Large intestine (tissue), 12 donors: ENCODE measurements at places on chromosomes 1 and 21.

GRCh38 chr21:35417762-35418161, 368.7 kb upstream of the RUNX1 start:
- no peak for DNase-seq

GRCh38 chr21:16404776-16405175, 675.0 kb downstream of the USP25 start:
- DNase-seq = no peak

GRCh38 chr1:202058001-202058908, 47.9 kb downstream of the ELF3 start:
- peak; percentile 50 for DNase-seq

- DNase-seq = no peak
Measured at GRCh38 chr1:116292929-116293725, 79.9 kb upstream of the ATP1A1 start.

- DNase-seq = no peak
Measured at GRCh38 chr1:233859446-233859845, 45.0 kb upstream of the SLC35F3 start.

- DNase-seq = peak; percentile 66
Measured at GRCh38 chr1:151540982-151541377, 871 bp downstream of the TUFT1 start.

DNA sequence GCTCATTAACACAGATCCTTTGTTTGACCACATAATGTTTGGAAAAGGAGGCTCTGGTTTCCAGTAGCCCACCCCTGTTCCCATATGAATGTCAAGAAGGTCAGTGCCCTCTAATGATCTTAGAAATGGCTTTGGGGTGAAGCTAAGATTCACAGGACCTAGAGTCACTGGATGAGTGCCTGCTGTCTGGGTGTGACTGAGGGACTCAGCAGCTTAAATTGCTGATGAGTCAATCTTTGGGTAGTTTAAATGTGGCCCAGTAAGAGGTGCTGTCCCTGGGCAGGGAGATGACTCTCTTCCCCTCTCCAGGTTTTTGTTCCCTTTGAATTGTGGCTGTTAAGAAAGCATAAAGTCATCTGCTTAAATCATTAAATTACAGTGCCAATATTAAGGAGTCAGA, 50.6 kb downstream of the L1TD1 start:
- DNase-seq = no peak

GRCh38 chr1:10181154-10181553, 29.2 kb upstream of the KIF1B start:
- DNase-seq = no peak

- DNase-seq = no peak
Measured at GRCh38 chr1:158037866-158038359, 44.5 kb downstream of the KIRREL1 start.

GRCh38 chr1:1236176-1236763, 4.2 kb downstream of the B3GALT6 start:
- peak; percentile 18 for DNase-seq

- DNase-seq = peak; percentile 95
Measured at GRCh38 chr1:1471389-1472052, at the start of gene ATAD3B. ATAD3B (plus strand) TSS chr1:1471765; CDS start chr1:1471885, 120 bp downstream.

GRCh38 chr1:81799939-81800694, 617 bp upstream of the ADGRL2 start:
- DNase-seq = peak; percentile 90

DNA sequence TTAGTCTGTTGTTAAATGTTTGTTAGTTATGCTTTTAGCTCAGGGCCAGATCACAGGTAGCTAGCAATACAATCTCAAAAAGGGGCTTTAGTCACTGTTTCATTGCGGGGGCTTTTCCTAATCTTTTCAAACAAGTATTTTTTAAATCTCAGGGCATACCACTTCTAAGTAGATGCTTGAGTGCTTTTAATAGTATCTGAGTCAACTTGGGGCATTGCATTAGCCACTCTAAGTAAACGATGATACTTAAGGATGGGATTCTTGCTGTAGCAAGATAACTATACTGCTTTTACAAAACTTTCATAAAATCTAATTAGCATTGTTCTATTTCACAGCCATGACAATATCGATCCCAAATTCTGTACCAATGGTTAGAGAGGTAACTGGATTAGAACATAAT, 11.6 kb downstream of the CDC42BPA start:
- DNase-seq = no peak

DNA sequence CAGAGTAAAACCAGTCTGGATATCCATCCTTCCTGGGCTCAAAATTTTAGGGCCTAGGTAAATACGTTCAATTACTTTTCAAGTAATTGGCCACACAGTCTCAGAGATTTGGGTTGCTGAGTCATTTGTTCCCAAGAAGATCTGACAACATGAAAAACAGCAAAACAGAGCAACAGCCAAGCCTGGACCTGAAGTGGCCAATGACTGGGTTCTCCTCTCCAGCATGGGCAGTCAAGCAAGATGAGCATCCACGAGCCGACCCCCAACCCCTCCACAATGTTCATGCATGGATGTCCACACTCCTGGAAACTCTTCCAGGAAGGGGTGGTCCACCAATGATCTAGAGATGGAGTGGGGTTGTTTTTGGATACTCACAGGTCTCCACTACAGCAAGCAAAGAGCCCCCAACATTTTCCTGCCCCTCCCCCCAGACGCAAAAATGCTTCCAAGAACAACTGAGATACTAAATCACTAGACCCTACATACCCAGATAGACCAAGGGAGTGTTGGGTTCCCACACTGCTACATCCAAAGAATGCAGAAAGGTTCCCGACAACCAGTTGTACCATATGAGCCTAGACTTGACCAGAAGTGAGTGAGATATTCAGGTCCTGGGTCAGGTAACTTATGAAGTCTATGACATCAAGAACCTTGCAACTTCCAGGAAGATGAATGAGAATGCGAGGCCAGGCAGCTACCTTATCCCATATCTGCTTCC, 73.0 kb downstream of the CD46 start:
- DNase-seq = no peak

DNA sequence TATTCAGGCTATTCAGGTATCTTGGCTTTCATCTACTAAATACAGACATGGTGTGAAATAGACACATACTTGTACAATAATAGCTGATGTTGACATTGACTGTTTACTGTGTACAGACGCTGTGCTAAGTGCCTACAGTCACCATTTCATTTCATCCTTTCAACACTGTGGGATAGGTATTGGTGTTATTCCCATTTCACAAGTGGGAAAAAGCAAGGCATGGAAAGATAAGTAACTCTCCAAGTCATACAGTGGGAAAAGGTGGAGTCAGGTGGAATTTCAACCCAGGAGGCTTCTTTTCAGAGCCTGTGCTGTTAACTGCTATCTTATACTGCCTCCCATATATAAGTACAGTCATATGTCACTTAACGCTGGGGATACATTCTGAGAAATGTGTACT, 49.6 kb upstream of the ATP1A1 start:
- DNase-seq = peak; percentile 89

- DNase-seq = no peak
Measured at GRCh38 chr21:32565856-32566465, 19.4 kb downstream of the TCP10L start.

DNA sequence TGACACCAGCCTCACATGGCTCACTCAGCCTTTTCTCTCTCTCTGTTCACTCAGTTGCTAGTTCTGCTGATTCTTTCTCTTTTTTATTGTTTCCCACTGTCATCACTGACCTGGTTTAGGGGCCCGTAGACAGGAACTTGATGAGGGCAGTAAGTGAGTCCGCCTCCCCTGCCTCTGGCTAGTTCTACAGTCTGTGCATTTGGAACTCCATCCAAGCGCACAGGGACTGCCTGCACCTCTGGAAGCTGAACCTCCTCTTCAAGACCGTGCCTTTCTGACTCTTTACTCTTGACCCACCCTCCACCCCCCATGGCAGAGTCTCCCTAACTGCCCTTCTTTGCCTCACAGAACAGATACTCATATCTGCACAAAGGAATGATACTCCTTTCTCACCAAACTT, 4.2 kb downstream of the TENT5C start:
- DNase-seq = no peak

DNA sequence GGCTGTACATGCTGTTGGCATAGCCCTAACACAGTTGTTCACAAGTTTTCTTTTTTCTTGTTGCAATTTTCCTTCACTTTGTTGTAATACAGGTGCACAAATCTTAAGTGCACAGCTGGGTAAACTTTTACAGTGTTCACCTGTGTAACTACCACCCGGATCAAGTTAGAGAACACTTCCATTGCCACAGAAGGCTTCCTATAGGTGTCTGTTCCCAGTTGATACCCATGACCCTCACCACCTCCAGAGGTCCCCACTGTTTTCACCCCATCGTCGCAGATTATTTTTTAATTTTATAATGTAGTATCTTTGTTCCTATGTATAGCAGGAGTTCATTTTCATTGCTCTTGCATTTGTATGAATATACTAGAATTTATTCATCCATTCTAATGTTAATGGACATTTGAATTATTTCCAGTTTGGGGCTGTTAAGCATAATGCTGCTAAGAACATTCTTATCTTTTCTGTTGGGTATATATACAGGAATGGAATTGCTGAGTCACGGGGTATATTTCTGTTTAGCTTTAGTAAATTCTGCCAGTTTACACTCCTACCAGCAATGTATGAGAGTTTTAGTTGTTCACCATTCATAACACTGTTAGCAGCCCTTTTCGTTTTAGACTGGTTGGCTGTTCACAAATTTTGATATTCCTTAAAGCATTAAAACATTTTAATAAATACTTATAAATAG, 16.4 kb downstream of the SPRTN start:
- no peak for DNase-seq

GRCh38 chr1:209387271-209387968, 196.1 kb upstream of the CAMK1G start:
- DNase-seq = no peak

DNA sequence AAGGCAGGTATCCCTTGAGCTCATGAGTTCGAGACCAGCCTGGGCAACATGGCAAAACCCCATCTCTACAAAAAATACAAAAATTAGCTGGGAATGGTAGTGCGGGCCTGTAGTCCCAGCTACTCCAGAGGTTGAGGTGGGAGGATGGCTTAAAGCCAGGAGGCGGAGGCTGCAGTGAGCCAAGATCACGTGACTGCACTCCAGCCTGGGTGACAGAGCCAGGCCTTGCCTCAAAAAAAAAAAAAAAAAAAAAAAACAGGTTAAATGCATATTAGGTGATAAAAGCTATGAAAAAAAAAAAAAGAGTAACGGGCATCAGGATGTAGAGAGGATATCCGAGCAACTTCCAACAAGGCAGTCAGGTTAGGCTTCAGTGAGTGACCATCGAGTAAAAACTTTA, 2.8 kb upstream of the SRRM1 start:
- DNase-seq = peak; percentile 30

GRCh38 chr1:47975302-47975921, 21.8 kb downstream of the TRABD2B start:
- no peak for DNase-seq

- no peak for DNase-seq
Measured at GRCh38 chr1:107225706-107226105, 84.9 kb downstream of the NTNG1 start.

DNA sequence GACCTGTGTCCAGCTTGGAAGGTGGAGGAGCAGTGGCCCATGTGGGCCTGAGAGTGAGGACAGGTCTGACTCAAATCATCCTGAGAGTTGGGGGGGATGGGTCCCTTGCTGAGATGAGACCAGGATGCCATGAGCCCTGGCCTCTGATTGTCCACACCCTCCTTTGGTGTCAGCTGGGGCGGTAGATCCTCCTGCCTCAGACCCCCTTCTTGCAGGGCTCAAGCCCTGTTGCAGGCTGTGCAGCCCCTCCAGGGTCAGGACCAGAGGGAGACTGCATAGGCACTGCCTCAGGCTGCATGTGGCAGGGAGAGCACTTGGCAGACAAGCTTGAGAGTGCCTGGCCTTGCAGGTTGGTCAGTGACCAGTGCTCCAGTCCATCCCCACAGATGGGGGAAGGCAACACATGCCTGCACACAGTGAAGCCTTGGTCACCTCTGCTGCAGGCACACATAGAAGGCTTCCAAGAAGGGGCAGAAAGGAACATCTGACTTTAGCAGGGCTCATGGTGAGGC, 82.2 kb upstream of the ACTRT2 start:
- DNase-seq = no peak

- no peak for DNase-seq
Measured at GRCh38 chr1:228210076-228210651, 2.3 kb downstream of the OBSCN start.

GRCh38 chr1:158071138-158071537, 77.7 kb downstream of the KIRREL1 start:
- DNase-seq = no peak

GRCh38 chr1:221963742-221964141, 221.9 kb upstream of the DUSP10 start:
- DNase-seq = no peak

DNA sequence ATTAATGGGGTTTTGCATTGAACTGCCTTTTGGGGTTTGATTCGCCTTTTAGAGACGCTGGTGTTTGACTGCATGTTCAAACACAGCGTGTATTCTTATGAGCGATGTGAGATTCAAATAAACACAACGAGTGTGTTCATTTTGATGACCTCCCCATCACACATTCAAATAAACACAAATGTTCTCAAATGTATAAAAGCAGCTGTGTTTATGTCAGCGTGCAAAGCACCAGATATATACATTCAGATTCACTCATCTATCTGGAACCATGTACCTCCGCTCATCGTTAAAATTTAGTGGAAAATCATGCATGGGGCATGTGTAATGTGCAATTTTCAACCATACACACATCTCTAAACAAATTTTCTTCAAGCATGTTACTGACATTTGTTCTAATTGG, 21.4 kb upstream of the LMO4 start:
- no peak for DNase-seq

DNA sequence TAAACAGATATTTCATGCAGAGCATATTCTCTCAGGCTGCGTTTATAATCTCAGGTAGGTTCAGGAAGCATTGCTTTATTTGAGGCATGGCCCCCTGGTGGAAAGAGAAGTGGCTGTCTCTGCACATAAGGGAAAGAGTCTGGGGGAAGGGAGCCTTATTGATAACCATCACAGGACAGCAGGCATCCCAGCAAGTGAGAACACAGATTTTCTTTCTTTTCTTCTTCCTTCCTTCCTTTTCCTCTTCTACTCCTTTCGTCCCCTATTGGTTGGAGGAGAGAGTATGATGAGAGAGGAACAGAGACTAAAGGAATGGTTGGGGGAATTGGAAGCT, 21.9 kb downstream of the TSNAX start:
- DNase-seq = peak; percentile 19

DNA sequence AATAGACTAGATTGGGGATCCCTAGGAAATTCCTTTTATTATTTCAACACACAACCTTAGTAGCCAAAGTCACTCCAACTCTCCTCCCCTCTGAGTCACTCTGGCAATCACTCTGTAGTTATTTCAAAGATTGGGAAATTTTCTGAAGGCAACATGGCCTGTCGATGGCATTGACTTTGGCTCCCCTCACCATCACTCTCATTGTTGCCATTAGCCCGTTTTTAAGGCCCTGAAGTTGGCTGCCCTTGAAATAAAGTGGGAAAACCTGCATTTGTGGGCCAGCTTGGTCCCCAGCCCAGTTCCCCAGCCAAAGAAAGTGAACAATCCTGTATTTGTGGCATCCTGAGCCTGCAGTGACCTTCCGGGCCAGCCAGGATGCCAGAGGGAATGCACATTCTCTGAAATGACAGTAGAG, 52.5 kb downstream of the CDC7 start:
- no peak for DNase-seq
